ENCODE measurements at places on chromosomes 5 and 9.

DNA sequence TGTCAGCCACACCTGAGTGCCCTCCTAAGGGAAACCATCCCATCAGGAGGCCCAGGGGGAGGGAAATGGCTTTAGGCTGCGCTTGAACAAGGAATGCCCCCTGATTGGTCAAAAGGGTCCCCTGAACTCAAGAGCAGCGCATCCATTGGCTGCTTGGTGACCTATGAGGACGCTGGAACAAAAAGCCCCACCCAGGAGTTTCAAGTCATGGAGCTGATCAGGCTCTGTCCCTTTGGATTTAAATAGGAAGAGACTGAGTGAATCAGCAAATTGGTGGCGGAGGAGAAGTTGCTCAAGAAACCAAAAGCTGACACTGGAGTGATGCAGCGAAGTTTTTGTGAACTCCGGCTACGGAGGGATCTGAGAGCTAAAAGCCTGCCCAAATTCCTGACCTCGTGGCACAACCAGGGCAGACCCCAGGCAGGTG, 66.7 kb downstream of the SMIM23 start:
- no peak for DNase-seq

DNA sequence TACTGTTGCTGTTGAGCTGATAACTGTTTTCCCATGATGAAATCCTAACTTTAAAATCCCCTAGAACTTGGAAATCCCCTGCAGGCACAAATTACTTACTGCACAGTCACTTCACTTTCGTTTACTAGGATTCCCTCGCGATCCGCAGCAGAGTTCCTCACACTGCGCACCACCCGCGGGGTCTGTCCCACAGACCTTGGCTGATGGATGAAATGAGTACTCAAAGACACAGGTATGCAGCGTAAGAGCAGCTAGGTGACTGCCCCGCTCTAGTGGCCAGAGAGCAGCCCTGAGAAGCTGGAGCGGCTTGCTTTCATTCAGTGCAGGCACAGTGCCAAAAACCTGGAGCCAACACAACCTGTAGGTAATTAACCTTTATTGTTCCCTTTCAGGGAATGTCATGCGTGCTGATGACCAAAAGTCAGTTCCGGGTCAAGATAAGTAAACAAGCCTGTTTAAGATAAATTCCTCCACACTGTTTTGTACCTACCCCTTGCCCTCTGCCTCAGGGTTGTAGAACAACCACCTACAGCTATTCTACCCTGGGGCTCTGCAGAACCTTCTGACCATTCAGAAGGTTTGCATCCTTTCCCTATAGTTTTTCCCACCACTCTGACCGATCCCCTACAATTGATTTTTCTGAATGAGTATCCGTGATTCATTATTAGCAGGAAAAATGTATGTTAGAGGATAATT, 191.2 kb downstream of the CDH9 start:
- DNase-seq: peak; percentile 13

DNA sequence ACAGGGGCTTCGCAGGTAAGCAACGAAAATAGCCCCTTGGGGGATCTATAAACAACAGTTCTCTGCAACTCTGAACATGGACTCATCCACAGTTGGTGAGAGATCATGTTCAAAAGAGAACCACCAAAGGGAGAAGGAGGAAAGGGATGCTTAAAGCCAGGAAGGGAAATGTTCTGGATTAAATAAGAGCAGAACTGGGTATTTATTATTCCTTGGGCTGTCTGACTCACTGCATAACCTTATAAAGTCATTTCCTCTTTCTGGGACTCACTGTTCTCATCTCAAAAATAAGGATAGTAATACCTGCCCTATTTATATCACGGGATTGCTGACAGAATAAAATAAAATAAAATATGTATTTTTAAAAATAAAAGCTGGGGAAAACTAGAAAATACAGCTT, 11.2 kb upstream of the MARCHF3 start:
- DNase-seq: no peak

- DNase-seq: no peak
Measured at GRCh38 chr9:22813529-22813928, 366.9 kb downstream of the DMRTA1 start.

GRCh38 chr5:74647096-74647495, 6.6 kb upstream of the ENC1 start:
- peak; percentile 29 for DNase-seq

DNA sequence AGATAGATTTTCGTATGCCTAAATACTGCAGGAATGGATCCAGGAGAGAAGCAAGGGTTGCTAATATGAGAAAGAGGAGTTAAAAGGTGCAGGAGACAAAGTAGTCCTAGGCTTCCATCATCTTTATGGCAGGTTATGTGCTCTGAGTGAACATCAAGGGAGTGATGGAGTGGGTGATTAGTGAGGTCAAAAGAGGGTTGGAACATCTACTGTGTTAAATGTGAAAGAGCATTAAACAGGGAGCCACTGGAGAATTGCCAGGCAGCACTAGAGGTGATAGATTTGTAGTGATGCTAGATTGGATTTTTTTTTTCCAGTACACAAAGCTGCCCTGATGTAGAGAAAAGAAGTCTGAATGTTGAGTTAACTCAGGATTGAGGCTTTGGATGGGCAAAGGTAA, 199.3 kb downstream of the NMUR2 start:
- no peak for DNase-seq

- DNase-seq: no peak
Measured at GRCh38 chr5:56676091-56676768, 139.1 kb upstream of the MAP3K1 start.

GRCh38 chr5:135565725-135566421, 12.9 kb downstream of the CXCL14 start:
- peak; percentile 53 for DNase-seq

DNA sequence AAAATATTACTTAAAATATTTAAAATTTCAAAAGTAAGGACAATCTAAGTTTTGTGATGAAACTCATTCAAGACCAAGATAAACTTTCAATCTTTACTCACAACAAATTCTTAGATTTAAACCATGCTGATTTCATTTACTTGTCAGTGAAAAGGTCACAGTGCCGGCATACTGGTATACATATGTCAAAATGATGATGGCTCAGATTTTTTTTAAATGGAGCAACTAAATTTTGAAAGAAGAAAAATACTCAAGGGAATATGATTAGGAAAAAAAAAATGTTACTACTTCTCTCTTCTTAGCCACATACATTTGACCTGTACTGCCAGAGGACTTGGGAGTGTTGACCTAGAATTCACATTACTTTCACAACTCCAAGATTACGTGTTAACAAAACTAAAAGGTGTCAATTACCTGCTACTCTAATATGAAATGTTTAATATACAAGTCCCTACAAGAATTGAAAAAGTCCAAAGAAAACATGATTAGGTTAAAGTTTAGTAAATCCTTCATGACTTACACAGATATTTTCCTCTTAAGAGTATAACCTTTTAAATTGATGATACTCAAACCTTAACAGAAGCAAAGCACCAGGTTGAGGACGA, 4.6 kb downstream of the EFNA5 start:
- no peak for DNase-seq
